Fibroblast of skin of scalp (primary cell): ENCODE measurements at places on chromosomes 13 and 19.

GRCh38 chr19:47511681-47512080 lies 3.2 kb downstream of the NAPA start:
- no peak for DNase-seq

DNA sequence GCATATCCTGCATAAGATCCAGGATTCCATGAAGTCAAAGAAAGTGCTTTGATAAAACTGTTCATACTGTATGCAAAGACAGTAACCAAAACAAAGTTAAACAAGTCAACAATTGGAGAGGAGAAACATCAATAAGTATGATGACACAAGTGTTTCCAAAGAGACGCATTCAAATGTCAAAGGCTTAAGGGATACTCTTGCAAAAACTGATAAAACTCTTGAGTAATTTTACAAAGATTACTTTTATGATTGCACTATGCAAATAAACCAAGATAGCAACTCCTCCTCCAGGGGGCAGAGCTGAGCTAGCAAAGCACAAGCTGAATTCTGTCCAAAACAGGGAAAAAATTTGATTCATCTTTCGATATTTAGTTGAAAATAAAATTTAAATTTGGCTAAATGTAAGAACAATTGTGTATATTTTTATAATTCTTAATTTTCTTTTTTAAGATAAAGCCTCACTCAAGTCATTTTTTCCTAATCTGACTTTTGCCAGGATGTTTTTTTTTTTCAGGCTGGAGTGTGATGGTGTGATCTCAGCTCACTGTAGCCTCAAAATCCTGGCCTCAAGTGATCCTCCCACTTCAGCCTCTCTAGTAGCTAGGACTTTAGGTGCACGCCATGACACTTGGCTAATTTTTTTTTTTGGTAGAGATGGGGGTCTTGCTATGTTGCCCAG lies 84.0 kb downstream of the MZT1 start:
- DNase-seq: peak; percentile 42

- no peak for DNase-seq
Observed at GRCh38 chr19:38162632-38163031, 61.4 kb downstream of the DPF1 start.

DNA sequence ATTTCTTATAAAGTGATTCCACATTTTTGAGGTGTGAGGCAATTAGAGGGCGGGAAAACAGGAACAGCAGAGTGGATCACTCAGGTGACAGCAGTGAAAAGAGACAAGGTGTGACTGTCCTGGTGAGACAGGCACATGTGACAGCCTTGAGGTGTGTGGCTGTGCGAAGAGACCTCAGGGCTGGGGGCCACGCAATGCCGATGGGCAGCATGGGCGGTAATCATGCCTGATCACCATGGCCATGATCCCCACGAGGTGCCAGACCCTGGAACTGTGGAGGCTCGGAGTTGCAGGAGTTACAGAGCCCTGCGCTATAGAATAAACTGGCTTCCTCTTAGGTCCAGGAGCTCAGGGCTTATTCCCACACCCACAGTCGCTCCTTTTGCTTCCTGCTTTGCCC lies 2.0 kb downstream of the SPACA6 start:
- no peak for DNase-seq

GRCh38 chr13:37158481-37158880 lies 53.0 kb upstream of the CSNK1A1L start:
- DNase-seq: no peak

DNA sequence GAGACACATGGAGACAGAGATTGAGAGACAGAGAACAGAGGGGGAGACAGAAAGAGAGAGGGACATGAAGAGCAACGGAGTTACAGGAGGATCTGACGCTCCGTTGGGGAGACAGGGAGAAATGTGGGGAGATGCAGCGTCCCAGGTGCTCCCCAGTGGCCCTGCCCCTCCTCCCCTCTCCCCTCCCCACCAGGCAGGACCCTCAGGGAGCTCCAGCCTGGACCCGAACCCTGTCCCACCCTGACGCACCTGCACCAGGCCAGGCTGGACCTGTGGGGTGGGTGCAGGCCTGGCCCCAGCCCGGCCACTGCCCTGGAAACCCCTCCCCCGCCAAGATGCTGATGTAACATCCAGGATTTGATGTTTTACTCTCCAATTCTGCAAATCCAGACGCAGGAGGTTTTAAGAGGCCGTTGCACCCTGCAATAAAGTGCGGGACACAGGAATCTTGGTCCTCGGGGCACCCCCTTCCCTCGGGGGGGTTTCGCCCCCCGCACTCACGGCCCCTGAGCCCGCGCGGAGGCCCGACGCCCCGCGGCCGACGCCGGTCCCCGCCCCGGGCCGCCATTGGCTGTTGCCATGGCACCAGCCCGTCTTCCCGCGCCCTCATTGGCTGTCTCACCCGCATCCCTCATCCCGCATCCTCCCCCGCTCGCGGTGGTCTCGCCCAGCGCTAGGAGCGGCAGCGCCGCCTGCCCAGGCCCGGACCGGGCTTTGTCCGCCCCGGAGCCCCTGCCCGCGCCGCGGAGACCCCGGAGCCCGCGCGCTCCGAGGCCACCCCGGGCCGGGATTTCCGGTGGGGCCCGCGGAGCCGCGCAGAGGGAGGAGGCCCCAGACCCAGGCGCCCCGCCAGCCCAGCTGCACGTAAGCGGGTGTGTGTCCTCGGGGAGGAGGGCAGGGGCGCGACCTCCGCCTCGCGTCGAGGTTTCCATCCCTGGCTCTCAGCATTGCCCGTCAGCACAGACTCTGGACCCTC lies at the start of gene APC2:
Gene APC2, plus strand, starts transcription at position 655 of the 976 bp plus-strand sequence. CDS start 2,881 bp downstream, outside the sequence.
- peak; percentile 74 for DNase-seq

DNA sequence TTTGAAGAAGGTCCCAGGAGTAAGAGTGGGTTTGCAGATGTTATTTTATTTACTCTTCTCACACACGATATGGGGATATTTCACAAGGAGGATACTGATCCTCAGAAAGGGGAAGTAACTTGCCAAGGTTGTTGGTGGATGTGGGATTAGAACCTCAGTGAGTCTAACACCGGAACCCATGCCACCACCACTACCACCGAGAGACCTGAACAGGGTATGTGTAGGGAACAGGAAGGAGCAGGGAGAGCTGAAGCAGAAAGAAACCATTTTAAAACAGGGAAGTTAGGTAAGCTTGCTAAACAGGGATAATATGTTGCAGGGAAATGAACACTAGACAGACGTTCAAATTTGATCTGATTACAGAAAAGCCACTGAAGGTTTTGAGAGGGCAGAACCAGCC lies 11.6 kb upstream of the CEACAM3 start:
- no peak for DNase-seq

GRCh38 chr19:39237200-39238184 lies 7.3 kb downstream of the IFNL3 start:
- DNase-seq: no peak

DNA sequence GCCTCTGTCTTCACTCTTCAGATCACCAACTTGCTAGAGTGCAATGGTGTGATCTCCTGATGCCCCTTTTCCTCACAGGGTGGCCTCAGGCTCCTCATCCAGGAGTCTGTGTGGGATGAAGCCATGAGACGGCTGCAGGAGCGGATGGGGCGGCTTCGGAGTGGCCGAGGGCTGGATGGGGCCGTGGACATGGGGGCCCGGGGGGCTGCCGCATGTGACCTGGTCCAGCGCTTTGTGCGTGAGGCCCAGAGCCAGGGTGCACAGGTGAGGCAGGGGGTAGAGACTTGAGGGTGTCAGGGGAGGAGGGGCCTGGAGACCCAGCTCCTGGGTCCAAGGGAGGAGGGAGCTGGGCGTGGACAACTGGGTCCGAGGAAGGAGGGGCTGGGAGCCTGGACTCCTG lies 9.5 kb downstream of the ALDH16A1 start:
- no peak for DNase-seq

GRCh38 chr13:101265934-101266333 lies 150.4 kb downstream of the NALCN start:
- no peak for DNase-seq

DNA sequence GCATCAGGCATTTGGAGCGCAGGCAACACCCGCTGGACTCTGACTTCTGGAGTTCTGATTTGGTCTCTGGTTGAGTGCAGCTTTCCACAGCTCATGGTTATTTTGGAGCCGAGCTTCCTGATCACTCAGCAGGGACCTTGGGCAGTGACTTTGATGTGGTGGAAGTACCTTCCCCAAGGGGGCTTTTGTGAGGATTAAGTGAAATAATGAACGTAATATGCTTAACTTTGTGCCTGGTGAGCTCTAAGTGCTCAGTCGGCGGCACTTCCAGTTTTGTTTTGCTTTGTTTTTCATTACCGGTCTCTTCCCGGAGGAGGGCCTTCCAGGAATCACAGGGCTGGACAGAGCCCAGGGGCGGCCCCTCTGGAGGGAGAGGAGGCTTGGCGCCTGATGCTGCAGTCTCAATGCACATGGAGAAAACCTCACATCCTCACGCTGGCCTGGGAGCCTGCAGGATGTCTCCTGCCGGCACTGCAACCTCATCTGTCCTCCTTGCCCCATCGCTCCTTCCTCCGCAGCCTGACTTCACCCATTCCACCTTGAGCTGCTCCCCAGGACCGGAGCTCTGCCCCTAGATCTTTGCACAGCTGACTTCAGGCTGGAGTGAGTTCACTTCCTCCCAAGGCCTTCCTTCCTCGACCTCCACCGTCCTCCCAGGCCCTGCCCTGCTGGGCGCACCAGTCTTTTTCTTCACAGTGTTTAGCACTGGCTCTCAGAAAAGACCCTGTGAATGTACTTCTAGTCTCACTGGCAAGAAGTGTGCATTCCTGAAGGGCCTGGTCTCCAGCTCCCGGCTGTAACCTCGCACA lies 1.5 kb downstream of the PLEKHF1 start:
- peak; percentile 66 for DNase-seq

DNA sequence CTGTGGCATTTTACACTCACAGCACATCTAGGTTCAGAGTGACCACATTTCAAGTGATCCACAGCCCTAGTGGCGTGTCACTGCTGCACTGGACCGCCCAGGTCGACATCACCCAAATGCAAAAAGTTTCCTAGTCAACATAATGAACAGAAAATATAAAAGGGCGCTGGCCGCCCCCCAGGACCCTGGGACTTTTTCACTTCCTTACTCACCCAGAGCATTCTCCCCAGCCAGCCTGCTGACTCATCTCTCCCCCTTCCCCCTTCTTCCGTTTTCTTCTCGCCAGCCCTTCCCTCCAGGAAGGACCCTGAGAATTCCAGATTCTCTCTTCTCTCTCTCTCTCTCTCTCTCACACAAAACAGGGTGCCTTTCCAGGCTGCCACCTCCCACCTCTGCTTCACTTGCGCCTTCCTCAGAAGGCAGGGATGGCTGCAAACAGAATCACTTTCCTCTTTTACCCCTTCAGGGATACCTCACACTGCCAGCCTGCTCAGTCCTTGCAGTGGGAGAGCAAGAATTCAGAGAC lies 21.0 kb upstream of the GRWD1 start:
- peak; percentile 78 for DNase-seq

DNA sequence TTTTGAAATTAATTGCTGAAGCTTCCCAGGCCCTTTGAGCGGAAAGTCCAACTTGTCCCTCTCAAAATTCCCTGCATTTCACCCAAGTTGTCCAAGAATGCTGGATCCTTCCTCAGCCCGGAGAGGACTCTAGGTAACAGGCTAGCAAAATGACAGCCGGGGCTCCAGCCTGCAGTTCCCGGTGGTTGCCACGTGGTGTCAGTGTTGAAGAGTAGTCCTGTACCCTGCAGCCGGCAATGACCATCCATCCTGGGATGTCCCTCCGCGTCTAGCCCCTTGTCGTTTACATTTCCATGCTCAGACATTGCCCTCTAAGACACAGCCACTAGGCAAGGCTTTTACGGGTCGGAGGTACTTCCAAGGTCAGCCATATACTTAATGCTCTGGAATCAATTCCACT lies 31.4 kb upstream of the MTIF3 start:
- peak; percentile 15 for DNase-seq

GRCh38 chr13:94431574-94431973 lies 47.9 kb downstream of the DCT start:
- peak; percentile 11 for DNase-seq

- DNase-seq: peak; percentile 85
Observed at GRCh38 chr19:13839130-13839937, 37.6 kb upstream of the NANOS3 start.

DNA sequence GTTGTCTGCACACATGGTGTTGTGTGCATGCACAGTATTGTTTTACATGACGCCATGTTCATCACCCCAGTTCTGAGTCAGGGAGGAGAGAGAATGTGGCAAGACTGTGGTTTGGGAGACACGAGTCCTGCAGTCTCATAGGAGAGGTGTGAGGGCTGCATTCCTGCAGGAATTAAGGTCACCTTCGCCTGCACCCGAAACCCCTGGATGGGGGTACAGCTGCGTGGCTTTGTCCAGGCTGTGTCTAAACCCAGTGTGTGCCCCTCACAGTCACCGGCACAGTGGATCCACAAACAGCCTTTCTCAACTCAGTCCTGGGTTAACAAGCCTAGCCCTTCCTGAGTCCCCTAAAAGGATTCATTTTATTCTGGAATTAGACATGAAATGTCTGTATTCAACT lies 5.7 kb downstream of the ADPRHL1 start:
- DNase-seq: no peak

DNA sequence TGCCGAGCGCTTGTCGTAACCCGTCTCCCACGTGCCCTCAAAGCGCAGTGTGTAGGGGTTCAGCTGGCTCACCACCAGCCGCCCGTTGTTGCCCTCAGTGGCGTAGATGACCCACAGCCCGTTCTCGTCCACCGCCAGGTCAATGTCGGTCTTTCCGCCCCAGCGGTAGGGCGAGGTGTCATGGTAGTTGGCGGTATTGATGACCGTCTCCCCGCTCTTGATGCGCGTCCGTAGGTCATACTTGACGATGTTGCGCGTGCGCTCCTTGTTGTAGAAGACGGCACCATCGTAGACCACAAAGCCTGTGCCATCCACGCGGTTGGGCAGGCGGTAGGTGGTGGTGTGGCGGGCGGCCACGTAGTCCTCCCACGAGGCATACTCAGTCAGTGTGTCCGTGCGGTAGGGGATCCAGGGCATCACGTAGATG lies 26.5 kb upstream of the ASF1B start:
- DNase-seq: no peak

DNA sequence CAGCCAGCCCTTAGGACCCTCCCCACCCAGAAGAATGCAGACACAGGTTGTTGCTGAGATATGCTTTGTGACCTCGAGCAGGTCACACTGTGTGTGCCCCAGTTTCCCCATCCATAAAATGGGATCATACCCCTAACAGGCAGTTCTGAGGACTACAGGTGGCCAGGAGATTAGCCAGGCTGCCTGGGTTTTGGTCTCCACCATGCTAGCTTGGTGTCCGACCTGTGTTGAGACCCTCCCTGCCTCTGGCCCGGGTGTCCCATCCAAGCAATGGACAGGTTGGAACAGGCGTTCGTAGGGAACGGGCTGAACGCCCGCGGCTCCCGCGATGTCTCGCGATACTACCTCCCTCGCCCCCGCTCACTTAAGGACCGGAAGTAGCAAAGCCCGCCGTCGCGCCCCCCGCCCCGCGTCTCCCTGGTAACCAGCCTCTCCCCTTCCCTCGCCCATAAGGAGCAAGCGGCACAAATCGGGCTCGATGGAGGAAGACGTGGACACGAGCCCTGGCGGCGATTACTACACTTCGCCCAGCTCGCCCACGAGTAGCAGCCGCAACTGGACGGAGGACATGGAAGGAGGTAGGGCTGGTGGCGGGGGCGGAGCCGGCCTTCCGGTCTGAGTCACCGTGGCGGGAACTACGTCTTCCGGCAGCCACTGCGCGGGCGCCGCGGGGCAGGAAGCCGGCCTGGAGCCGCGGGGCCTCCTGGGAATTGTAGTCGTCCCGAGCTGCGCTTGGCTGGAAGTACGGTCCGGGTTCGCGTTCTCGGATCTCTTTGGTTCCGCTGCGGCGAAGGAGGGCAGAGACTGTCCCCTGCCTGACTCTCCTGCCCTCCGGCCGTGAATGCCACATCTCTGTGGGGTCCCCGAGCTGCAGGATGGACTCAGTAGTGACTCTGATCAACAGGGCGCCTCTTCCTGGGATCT lies 45.4 kb downstream of the SMIM24 start:
- DNase-seq: peak; percentile 96

GRCh38 chr19:2371656-2372055 lies 11.6 kb downstream of the TMPRSS9 start:
- peak; percentile 53 for DNase-seq
